ENCODE measurements at places on chromosomes 2 and 18.

DNA sequence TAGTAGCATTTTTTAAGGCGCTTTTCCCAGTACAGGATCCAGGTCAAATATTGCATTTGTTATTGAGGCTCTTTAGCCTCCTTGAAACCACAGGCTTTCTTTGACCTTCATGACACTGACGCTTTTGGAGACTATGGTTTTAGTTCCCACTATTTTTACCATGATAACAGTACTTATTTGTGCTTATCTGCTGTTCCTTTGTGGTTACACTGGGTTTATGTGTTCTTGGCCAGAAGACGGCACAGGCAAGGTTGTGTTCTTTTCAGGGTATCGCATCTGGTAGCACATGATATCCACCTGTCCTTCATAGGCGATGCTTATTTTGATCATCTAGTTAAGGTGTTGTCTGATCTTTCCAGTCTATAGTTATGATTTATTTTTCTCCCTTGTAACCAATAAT lies 16.8 kb upstream of the MBOAT2 start:
- DNase-seq: no peak

GRCh38 chr2:119219873-119220272 lies 3.8 kb upstream of the STEAP3 start:
- no peak for DNase-seq

- DNase-seq: no peak
These were observed 686 bp upstream of the PNO1 start for GRCh38 chr2:68157002-68157401.

GRCh38 chr2:42332575-42332974 lies 28.4 kb downstream of the COX7A2L start:
- DNase-seq: no peak

DNA sequence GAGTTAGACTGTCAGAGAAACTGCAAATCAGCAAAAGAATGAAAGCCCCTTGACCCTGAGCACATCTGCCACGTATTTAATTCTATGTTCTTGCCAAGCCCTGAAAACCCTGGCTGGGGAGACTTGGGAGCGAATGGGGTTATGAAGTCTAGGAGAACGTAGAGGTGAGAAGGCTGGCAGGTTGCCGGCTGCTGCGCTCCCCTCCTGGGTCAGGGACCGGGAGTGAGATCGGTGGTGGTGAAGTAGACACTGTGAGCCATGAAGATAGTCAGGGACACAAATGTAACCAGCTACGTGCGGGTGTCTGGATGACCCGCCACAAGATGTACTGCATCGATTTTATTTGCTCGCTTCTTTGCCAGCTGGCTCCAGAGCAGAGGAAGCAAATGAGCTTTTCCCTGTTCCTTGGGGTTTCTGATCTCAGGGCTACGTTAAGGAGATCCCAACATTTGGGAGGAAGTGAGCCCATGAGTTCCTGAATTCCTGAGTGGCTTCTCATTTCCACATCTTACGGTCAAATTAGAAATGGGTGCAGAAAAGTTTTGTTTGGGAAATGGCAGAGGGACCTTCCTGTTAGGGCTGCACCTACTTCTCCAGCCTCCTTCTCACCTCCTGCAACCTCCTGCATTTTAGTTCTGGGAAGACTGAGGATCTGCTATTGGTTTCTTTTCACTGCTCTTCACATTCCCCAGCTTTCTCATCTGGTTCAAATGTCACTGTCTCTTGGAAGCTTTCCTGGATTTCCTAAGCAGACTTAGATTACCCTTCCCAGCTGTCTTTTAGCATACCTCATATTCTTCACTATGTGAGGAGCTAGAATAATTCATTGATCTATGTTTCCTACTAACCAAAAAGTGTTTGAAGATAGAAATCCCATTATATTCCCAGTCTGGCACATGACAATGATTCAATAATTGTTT lies 360.6 kb downstream of the ZNF521 start:
- no peak for DNase-seq

- no peak for DNase-seq
These were observed 9.3 kb downstream of the GPN1 start for GRCh38 chr2:27638037-27638637.

DNA sequence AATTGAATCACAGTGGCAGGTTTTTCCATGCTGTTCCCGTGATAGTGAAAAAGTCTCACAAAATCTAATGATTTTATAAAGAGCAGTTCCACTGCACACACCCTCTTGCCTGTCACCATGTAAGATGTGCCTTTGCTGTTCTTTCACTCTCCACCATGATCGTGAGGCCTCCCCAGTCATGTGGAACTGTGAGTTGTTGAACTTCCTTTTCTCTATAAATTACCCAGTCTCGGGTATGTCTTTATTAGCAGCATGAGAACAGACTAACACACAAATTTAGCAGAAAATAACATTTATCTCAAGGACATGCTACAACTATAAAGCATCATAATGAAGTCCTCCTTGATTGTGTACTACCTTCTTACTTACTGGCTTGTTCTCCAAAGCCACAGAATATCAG lies 1526.0 kb downstream of the LRP1B start:
- DNase-seq: no peak

DNA sequence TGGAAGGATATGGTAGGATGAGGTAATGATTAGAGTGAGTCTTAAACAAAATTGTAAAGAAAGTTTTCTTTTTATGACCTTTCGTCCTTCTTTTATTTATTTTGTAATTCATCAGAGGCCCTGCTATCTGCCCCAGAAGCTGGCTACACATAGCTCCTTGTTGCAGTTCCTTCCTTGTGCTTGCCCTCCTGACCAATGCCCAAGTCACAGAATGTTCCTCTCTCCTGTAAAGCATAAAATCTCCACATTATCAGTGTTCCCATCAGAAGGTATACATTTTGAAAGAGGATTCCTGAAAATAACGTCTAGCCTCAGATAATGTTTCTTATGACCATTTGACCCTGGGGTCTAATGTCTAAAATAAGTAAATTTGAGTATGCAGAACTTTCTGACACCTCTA lies 78.3 kb downstream of the RND3 start:
- no peak for DNase-seq

- DNase-seq: no peak
These were observed 11.3 kb downstream of the SLC14A2 start for GRCh38 chr18:45626330-45627203.

GRCh38 chr18:56373601-56374000 lies 264.8 kb downstream of the TXNL1 start:
- no peak for DNase-seq

GRCh38 chr2:106584304-106584954 lies 97.3 kb downstream of the CD8B2 start:
- DNase-seq: no peak

DNA sequence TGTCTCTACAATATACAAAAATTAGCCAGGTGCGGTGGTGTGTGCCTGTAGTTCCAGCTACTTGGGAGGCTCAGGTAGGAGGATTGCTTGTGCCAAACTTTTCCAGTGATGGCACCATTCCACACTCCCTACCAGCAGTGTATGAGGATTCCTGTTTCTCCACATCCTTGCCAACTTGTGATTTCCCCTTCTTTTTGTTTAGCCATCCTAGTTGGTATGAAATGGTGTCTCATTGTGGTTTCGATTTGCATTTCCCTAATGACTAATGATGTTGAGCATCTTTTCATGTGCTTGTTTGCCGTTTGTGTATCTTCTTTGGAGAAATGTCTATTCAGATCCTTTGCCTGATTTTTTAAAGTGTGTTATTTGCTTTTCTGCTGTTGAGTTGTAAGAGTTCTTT lies 41.0 kb downstream of the EPB41L5 start:
- no peak for DNase-seq

- DNase-seq: no peak
These were observed 15.9 kb upstream of the TXNDC2 start for GRCh38 chr18:9869715-9870430.

DNA sequence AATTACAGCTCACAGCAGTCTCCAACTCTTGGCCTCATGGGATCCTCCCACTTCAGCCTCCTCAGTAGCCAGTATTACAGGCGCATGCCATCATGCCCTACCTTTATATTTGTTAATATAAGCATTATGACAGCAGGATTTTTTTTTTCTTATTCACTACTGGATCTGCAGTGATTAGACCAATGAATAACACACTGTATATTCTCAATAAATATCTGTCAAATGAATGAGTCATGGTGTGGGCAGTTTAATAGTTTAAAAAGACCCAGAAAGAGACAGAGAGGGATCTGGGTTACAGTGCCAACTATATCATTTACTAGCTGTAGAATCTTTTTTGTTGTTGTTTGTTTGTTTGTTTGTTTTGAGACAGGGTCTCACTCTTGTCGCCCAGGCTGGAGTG lies 62.4 kb upstream of the LTBP1 start:
- no peak for DNase-seq

GRCh38 chr18:12858991-12859390 lies 25.0 kb downstream of the PTPN2 start:
- no peak for DNase-seq

DNA sequence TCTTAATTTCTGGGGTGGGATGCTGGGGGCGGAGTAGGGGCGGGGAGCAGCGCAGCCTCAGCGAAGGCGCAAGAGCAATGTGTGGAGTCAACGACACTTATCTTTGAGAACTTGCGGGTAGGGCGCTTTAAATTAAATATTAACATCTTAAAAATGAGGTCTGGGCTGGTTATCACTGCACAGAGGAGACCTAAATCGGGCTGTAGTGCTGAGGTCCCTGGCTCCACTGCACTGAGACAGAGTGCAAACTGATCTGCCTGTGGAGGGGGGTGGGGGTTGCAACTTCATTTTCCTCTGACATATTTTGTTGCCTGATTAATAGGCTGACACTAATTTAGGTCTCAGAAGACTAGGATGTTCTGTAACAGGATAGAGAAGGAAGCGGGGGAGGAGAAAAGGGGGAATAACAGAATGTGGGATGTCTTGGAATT lies 253.0 kb upstream of the FANCL start:
- no peak for DNase-seq

- no peak for DNase-seq
These were observed 89.6 kb downstream of the ACAA2 start for GRCh38 chr18:49723648-49724180.

DNA sequence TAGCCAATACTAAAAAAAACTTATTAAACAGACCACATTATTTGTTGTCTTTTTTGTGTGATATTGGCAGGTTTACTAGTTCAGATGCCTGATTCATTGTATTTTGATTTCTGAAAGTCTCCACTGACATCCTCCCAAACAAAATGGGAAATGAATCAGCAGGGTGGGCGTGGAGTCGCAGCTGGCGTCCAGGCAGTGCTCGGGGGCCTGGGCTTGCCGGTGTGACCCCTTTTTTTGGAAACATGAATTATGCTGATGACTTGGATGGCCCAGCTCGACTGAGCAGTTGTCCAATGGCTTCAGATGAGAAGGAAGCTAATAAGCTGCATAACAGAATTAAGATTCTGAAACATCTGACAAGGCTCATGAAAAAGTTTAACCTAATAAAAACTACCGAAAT lies 1.7 kb upstream of the KCNG2 start:
- no peak for DNase-seq

DNA sequence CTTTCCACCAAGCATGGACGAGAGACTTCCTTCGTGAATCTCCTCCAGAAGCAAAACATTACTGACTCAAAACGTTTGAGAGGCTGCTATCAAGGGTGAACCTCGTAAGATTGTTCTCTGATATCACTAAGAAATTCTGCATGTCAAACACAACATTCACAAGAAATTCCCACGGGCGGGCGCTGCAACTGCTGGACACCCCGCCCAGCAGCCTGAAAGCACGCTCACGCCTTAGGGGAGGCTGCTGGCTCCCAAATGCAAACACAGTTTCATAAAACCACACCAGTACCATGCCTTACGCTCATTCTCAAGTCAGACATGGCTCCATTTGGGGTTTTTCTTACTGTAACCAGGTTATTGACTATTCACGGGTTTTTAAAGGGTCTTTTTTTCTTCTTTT lies 39.0 kb downstream of the MBP start:
- no peak for DNase-seq

GRCh38 chr2:10817413-10817812 lies 4.8 kb upstream of the PDIA6 start:
- no peak for DNase-seq

GRCh38 chr2:58045580-58046334 lies 849 bp upstream of the VRK2 start:
- DNase-seq: no peak

GRCh38 chr2:233553366-233553765 lies 13.2 kb downstream of the USP40 start:
- DNase-seq: no peak

All from globus pallidus (tissue), 1 donor.